Activated CD4-positive, alpha-beta T cell treated with anti-CD3 and anti-CD28 coated beads, Interleukin-2, amount 50 U/mL, for 48 hours (primary cell): ENCODE measurements at places on chromosomes 2 and 18.

- DNase-seq, result no peak
Observed at GRCh38 chr18:543447-544078, 36.6 kb upstream of the CETN1 start.

GRCh38 chr2:33673937-33674336 is 74.8 kb upstream of the FAM98A start:
- no peak for DNase-seq

GRCh38 chr2:67671464-67672450 is 274.6 kb downstream of the ETAA1 start:
- no peak for DNase-seq

- DNase-seq, result no peak
Observed at GRCh38 chr2:105915005-105915558, 170.4 kb downstream of the NCK2 start.

DNA sequence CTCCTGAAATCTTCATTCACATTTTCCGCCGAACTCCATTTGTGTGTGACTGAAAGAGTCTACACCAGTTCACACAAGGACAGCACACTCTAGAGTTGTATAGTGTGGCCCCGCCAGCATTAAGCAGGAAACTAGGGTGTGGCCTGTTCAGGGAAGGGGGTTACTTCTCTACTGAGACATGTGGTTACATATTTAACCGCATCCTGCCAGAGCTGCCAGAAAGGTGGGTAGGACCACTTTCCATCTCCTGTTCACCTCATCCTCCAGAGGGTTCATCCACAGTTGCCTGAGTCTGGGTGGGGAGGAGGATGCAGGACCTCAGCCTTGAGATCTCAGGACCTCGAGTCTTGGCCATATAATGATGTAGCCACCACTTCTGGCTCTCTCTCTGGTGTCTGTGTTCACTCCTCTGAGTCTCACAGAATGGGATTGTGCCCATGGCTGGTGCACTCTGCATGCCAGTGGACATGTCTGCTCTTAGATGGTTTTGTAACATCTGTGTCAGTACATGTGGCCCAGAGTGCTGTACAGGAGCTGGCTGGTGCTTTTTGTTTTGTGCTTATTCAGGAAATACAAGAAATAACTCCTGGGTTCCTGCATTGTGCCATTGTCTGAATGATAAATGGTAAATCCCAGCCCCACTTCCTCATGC is 7.7 kb upstream of the SP140L start:
- peak; percentile 70 for DNase-seq

DNA sequence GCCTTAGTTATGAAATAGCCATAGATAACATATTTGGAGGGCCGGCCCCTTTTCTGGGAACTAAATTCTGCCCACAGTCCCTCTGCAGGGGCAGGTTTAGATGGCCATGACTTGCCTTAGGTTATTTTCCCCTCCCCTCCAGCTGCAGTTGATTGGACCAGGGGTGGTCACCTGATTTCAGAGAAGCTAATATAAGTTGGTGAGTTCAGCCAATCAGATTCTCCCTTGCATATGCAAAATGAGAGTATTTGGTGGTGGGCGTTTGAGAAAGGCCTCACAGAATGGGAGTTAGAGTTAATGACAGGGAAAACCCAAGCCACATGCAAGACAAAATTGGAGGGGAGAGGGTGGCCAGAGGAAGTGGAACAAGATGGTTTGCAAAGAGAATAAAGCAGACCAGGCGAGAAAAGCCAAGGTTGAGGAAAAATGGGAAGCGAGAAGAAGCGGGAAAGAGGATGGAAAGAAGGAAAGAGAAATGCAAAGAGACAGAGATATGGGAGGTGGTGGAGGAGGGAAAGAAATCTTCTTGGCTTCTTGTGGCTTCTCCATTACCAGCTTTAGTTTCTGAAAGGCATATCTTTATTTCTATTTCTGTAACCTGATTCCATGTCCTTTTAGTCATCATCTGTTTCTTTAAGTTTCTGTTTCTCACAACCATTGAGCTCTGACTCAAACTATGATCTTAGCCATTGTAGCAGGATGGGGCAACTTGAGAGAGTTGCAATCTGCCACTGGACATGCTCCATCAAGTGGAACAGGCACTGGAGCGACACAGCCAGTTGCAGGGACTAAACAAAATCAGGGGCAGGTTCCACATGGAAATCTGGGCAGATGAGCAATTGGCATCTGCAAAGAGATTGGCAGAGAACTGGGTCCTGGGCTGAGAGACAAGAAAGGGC is 108.1 kb upstream of the SIX3 start:
- no peak for DNase-seq

- DNase-seq, result no peak
Observed at GRCh38 chr2:170812710-170813600, 3.7 kb upstream of the GAD1 start.

GRCh38 chr2:181106789-181107627 is 126.6 kb downstream of the UBE2E3 start:
- no peak for DNase-seq

DNA sequence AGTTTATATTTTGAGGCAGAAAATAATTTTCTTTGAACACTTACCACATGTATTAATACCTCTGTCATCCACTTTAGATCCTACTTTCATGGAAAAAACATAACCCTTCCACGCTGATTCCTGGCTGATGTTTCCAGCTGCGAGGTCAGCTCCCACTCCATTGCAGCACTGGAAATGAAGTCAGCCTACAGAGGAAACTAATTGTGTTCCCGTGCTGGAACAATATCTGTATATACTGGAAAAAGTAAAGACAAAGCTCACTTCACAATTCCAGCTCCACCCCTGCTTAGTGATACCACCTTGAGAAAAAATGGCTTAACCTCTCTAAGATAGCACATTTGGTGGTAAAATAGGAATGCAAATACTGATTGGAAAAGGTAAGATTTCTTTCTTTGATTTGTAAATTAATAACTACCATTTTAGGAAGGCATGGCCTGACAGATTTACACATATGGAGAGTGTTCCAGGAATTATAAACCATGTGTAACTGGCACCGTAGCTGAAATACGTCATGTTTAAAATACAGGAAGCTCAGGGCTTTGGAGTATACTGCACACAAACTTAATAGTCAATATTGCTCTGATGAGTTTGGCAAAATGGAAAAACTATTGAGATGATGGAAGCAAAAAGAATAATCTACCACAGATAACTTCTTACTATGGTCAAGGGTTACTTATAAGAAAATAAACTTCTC is 90.0 kb downstream of the TRIB2 start:
- DNase-seq, result no peak

DNA sequence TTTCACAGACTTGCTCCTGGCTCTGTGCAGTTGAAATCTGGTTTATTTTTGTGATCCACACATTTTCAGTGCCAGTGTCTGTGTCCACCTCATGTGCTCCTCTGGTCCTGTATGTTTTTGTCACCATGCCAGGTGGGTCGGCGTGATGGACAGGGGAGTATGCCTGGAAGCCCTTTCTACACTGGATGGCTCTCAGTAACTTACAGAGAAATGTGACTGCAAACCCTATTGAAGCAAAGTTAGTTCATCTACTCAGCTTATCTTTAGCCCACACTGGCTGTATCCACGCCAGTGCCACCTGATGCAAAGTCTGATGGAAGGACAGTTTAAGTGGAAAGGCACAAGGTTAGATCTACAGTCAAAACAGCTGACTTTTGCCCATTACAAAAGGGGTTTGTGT is 4.3 kb downstream of the IMPA2 start:
- no peak for DNase-seq

- no peak for DNase-seq
Observed at GRCh38 chr18:47403317-47403716, 151.9 kb upstream of the SKOR2 start.

- peak; percentile 12 for DNase-seq
Observed at GRCh38 chr2:85134255-85134895, 1.2 kb downstream of the TCF7L1 start.

GRCh38 chr2:171447675-171448074 is 13.6 kb downstream of the DCAF17 start:
- DNase-seq, result no peak
